ENCODE measurements at places on chromosomes 7 and 10. TPM values are rescaled to one million over a fixed set of nuclear protein-coding genes. Genes with fewer than 3 reads are reported as not detected.

DNA sequence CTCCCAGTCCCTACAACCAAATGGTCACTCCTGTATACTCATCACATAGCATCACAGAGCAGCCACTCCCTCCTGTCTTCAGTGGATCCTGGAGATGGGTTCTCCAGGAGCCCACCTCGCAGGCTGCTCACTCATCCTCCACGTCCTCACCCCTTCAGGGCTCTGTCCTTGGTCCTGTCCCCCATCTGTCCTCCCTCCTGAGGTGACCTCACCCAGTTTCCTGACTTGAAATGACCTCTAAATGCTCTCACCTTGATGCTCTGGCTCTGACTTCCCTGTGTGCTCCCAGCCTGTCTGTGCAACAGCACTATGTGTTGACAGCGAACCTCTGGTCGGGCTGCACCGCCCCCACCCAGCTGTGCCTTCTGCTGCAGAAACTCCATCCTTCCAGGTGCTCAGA lies 2.1 kb upstream of the PPP2R2D start:
- no peak for DNase-seq

The SFTPA2 gene
- total RNA-seq: 0.94 TPM

DNA sequence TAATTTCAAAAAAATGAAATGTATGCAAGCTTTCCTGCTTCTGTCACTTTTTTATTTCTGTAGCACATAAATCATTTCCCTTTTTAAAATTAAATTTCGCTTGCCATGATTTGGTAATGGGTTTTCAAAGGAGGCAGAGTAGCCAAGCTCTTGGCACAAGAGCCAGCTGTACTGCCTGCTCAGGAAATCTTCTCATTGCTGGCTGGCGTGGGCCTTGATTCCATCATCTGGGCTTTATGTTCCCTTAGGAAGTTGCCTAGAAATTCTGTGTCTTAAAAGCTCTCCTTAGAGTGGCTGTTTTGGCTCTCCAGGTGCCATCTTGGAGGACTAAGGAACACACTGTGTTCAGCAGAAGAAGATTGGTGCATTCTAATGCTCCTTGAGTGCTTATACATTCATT lies 107.4 kb downstream of the ARID5B start:
- no peak for DNase-seq

GRCh38 chr7:29102558-29103151 lies 43.7 kb downstream of the CPVL start:
- DNase-seq: peak; percentile 73

The EVX1 gene
- 5.6 TPM for total RNA-seq

DNA sequence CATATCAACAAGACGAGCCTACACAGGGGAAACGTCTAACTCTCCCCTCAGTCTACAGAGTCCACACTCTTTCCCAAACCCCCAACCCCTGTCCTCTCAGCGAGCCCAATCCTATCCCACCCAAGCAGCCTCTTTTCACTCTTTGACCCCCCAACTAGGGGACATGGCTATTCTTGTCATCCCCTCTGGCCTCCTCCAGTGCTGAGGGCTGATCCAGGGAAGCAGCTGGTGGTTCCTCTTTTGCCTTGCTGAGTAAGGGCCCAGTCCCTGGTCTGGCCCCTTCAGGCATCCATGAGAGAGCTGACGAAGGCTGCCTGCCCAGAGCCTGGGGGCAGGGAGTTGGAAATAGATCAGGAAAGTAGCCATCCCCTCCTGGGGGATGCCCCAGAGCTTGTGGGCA lies 6.4 kb downstream of the NOBOX start:
- DNase-seq: no peak

The ZNF727 gene
- 13.5 TPM for total RNA-seq

The BHLHA15 gene
- total RNA-seq: 0.73 TPM

- DNase-seq: no peak
Measured at GRCh38 chr7:127870231-127870907, 160.9 kb downstream of the LRRC4 start.

The CADPS2 gene
- total RNA-seq: 25.8 TPM

DNA sequence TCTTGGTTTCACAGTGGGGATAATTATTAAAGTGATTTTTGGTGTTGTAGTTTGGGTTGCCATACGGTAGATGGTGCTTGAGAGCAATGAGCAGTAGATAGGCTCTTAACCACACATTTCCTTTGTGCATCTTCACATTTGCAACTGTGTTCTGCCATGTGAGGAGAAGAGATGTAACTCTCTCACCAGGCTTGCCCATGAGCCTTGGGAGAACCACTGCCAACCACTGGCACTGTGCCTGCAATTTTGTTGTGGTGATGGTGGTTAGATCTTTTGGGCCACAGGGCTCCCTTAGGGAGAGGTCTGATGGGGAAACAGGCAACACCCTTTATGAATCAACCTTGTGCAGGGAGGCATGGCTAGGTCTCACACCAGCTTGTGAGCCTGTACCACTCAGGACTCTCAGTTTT lies 204.3 kb downstream of the CCDC7 start:
- no peak for DNase-seq

DNA sequence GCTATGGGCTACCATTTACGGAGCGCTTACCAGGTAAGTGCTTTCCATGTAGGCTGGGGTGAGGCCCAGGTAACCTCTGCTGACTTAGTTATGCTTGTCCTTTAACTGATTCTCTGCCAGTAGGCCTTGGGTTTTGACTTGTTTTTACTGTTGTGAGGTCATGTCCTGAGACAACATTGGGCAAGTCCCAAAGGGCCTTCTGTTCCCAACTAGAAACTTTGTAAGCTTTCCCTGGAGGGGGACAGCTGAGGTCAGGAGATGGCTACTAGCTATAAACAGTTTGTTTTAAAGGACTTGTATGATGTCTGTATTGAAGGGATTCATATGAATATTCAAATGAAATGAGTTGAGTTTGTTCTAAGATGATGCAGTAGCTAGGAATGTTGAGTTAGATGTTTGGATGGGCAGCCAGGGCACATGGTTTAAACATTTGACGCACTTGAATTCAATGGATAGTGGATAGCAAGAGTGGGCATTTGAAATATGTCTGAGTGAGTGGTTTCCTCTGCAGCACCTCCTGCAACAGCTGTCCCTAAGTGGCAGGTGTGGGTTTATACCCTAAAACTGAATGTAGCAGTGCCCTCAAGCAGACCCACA lies 10.0 kb upstream of the SGPL1 start:
- no peak for DNase-seq

DNA sequence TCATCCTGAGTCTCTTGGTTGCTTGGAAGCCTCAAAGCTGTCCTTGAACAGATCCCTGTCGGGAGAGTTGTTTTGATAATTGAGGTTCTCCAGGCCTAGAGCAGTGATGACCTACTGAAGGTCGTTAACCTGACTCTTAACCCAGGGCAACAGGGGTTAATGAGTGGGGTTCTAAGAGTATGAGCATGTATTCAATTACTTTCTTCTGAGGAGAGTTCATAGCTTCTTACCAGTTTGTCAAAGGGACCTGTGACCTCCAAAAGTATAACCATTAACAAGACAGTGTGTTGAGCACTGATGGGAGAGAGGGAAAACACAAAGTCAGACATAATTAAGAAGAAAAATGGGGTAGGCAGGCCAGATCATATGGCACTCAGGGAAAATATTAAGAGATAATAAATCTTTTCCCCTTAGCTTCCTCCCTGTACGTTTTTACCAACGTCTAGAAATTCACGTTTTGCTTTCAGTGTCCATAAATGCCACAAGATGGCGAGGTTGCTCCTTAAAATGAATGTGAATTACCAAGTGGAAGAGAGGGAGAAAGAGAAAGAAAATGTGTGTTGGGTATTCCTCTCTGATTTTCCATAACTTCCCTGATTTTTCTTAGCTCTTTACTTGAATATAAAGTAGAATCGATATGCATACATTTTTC lies 97.6 kb downstream of the SUGCT start:
- no peak for DNase-seq

DNA sequence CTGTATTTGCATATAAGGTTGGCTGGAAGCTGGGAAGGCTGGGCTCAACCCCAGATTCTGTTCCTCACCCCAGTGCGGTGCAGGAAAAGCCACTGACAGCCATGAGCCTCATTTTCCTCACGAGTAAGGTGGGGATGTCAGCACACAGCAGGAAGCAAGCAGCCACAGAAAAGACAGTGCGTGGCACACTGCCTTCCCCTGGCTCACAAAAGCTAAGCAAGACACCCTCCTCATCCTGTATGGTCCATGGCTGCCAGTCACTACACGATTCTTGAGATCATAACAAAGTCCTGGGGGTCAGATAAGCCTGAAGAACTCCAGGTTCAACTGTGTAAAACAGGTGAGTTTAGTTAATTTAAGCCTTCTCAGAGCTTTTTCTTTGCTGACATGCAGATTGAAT lies 28.9 kb upstream of the DDC start:
- DNase-seq: no peak

GRCh38 chr10:44890696-44891563 lies 20.2 kb upstream of the TMEM72 start:
- no peak for DNase-seq

DNA sequence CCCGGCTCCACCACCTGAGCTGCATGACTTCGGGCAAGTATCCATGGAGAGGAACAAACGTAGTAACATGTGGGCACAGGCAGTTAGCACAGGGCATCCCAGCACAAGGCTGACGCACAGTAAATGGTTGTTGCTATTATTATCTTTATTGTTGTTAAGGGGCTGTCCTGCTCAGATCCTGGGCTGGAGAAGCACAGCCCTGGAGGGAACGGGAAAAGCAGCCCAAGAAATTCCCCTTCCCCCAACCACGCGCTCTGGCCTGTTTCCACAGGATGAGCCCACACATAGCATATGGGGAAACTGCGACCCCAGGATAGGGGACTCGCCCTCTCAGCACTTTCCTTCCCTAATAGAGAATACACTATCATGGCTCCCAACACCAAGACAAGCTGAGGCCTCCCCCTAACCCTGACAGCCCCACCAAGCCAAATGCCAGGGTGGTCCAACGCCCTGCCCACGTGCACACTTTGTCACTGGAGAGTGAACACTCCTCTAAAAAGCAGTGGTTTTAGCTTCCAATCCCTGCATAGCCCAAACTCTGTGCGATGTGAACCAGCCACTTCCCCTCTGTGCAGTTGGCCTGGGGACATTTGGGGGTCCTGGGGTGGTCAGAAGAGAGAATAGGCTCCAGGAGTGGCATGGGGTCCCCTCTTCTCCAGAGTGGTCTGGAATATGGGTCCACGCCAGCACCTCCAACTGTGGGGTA lies 11.0 kb downstream of the PSD start:
- no peak for DNase-seq

The SEMA4G gene
- total RNA-seq: 5.0 TPM

The GTF2I gene
- total RNA-seq: 277 TPM

DNA sequence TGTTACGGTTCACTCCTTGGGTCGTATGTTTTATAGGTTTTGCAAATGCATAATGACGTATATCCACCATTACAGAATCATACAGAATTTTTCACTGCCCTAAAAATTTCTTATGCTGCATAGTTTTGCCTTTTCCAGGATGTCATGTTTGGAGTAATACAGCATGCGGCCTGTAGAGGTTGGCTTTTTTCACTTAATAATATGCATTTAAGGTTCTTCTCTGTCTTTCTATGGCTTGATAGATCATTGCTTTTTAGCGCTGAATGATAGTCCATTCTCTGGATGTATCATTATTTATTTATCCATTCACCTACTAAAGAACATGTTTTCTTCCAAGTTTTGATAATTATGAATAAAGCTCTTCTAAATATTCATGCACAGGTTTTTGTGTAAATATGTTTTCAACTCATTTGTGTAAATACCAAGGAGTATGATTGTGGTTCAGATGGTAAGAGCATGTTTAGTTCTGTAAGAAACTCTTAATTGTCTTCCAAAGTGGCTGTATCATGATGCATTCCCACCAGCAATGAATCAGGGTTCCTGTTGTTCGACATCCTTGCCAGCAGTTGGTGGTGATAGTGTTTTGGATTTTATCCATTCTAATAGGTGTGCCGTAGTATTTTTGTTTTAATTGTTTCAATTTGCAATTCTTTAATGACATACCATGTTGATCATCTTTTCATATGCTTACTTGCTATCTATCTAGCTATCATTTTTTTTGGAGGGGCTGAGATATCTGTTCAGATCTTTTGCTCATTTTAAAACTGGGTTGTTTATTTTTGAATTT lies 531.2 kb upstream of the GHITM start:
- no peak for DNase-seq

- no peak for DNase-seq
Measured at GRCh38 chr7:111113263-111114017, 22.5 kb downstream of the LRRN3 start.

DNA sequence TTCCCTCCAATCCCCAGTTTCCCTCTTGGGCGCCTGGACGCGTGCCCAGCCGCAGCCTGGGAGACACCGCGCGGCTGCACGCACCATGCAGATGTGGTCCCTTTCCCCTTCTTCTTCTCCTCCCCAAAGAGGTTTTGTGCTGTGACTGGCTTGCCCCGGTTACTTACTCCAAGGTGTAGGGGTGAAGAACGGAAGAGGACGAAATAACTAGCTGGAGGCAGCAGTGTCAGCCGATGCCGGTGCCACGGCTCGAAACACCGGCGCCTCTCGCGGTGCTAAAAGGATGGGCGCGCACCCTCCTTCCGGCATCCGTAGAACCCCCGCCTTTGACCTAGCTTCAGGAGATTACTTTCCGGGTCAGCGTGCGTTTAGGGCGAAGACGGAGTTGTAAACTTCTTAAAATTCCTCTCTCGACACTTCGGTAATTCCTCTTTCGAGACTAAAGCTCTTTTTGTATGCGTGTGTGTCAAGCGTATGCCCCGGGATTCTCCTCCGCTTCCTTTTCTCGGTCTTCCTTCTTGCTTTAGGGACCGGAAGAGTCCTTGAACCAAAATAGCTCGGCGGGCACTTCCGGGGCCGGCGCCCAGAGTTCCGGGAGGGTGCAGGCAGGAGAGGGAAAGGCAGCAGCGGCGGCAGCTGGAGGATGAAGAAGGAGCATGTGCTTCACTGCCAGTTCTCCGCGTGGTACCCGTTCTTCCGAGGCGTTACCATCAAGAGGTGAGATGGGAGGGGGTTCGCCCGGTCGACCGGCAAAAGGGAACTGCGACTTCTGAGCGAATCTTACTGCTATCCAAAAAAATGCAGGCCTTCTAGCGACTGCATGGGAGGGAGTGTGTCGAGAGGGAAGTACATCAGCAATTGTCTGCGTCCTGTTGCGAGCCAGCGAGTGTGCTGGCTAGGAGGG lies at the start of the genes CDC123 and NUDT5:
Gene CDC123, plus strand, starts transcription at position 586 of the 904 bp plus-strand sequence. Its CDS starts 58 bp downstream, at position 644.
Gene NUDT5, minus strand, starts transcription at position 289 of the 904 bp plus-strand sequence. CDS start 9,600 bp downstream, outside the sequence.
- DNase-seq: peak; percentile 87

The GIMAP4 gene
- 23.5 TPM for total RNA-seq

DNA sequence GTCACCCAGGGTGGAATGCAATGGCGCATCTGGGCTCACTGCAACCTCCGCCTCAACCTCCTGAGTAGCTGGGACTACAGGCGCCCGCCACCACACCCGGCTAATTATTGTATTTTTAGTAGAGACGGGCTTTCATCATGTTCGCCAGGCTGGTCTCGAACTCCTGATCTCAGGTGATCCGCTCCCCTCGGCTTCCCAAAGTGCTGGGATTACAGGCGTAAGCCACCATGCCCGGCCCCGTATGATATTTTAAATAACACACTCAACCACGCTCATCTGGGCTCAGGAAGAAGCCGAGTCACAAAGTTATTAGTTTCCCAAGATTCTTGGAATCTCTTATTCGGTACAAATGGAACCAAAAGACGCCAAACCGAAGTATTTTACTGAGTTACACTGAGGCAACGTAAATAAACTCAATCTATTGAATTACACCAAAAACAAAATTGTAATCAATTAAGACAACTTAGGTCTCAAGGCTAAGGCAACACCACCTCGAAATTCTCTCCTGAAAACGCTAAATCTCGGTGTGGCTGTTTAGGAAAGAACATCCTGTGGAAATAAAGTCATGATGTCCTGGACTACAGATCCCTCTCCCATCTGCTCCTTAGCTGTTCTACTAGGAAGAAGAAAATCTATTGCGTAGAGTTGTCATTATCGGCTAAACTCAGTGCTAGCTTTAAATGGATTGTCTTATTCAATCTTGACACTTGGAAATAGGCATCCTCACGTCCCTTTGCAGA lies 910 bp downstream of the ARHGAP19 start:
- DNase-seq: no peak

The CNPY1 gene
- total RNA-seq: not detected

- no peak for DNase-seq
Measured at GRCh38 chr10:43264344-43264964, 2.4 kb downstream of the RASGEF1A start.

All from ureter (tissue), 1 donor.